ENCODE measurements at places on chromosomes 16 and 17. TPM values are rescaled to one million over a fixed set of nuclear protein-coding genes. Genes with fewer than 3 reads are reported as not detected.

DNA sequence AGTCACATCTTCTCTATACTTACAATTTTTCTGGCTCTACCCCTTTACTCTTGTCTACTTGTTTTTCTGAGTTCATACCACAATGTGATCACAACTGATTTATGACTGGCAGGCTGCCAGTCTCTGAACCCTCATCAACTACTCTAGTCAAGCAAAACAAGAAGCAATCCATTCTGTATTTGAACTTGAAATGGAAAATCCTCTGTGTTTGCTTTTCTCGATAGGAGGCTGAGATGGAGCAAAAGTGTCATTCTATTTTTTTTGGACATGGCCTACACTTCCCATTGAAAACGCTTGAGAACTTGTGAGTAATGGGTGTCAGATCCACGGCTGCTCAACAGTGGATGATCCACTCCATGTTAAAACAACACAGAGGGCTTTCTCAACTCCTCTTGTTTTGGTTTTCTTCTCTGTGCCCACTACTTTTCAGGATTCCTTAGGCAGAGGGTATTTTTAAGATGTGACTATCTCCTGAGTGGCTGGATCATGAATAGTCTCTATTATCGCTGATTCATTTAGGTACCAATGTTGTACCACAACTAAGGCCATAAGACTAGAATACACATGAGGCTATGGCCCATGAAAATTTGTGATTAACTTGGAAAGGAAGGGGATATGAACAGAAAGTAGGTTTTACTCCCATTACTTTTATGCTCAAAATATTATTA, 11.7 kb downstream of the TMEM100 start:
- DNase-seq: no peak

- no peak for DNase-seq
Observed at GRCh38 chr17:19768046-19768782, 20.1 kb upstream of the ALDH3A1 start.

DNA sequence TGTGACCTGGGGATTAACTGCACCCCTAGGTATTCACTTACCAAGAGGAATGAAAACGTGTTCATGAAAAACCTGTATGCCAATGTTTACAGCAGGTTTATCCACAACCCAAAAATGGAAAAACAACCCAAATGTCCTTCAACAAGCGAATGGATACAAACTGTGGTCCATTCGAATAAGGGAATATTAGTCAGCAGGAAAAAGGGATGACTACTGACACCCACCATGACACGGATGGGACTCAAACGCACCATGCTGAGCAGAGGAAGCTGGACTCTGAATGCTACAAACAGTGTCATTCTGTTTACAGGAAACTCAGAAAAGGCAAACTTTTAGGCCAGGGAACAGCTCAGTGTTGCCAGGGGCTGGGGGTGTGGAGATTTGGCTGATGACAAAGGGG, 4.9 kb downstream of the SLC38A10 start:
- DNase-seq: no peak

DNA sequence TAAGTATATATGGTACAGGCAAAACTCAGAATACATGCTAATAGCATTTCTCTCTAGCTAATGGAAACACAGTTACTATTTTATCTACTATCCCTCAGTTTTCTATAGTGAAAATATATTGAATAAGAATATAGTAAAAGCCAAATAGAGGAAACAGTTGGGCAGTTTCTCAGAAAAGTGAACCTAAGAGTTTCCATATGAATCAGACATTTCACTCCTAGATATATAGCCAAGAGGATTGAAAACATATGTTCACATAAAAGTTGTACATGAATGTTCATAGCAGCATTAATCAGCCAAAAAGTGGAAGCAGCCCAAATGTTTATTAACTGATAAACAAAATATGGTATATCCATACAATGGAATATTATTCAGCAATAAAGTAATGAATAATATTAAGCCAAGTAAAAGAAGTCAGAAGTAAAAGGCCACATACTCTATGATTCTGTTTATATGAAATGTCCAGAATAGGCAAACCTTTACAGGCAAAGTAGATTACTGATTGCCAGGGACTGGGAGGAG, 134.6 kb downstream of the CYB561 start:
- no peak for DNase-seq

- no peak for DNase-seq
Observed at GRCh38 chr16:78606545-78606944, 507.1 kb downstream of the WWOX start.

The HOXB1 gene
- not detected for total RNA-seq

- no peak for DNase-seq
Observed at GRCh38 chr17:73644145-73645049, at the start of gene SDK2. Gene SDK2, minus strand, starts transcription at chr17:73644445. Its CDS starts 357 bp downstream, at chr17:73644088.

GRCh38 chr16:83301971-83302370, 505.8 kb upstream of the HSBP1 start:
- DNase-seq: no peak

The DYNLRB2 gene
- not detected for total RNA-seq

DNA sequence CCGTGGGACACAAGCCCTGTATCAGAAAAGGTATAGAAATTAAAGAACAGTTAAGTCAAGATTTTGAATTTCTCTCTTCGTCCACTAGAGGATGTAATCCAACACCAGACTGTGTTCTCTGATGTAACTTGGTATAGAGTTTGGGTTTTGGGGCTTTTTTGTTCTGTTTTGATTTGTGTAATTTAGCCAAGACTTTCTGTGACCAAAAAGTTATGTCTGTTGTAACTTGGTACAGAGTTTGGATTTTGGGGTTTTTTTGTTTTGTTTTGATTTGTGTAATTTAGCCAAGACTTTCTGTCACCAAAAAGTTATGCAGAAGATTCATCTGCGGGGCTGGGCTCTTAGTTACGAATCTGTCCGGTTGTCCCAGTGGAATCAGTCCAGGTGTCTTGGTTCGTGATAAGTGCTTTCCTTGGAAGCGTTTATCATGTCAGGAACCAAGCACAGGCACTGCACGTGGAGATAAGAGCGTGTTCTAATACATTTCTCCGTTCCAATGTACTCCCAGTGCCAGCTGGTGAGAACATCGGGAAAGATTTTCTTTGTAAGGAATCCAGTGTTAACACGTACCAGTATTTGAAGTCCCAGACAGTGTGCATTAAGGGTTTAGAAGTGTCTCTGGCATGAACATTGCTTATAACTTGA, 44.1 kb upstream of the SEC14L1 start:
- no peak for DNase-seq

The SOST gene
- not detected for total RNA-seq

The TMEM92 gene
- not detected for total RNA-seq

- DNase-seq: no peak
Observed at GRCh38 chr17:68302666-68303065, 11.4 kb downstream of the ARSG start.

DNA sequence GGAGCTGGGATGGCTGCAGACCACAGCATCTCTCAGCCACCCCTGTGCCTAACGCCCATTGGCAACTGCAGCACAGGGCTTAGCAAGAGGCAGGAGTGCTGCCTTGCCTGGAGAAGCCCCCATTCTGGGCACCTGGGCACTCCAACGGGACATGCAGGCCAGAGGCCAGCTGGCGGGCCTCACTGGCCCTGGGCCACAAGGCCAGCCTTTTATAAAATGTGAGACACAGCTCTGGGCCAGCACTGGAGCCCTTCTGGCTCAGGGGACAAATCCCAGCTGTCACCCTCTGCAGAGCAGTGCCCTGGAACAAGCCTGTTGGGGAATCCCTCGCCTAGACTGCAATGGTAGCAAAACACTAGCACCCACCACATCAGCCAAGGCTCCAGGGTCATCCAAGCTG, 171.8 kb downstream of the WSCD1 start:
- DNase-seq: no peak

DNA sequence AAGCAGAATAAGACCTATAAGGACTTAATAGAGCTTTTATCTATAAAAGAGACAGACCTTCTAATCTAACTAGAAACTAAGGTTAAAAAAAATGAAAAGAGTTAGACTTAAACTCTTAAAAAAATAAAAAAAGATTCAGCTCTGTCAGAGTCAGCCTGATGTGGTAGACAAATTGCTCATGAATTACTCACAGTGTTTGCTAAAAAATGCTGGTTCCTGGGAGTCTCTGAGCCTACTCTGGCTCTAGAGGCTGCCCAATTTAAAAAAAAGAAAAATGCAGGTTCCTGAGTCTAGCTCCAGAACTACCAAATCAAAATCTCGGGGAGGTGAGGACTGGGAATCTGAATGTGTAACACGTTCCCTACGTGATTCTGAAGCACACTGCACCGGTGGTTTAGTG, 18.1 kb downstream of the SOST start:
- no peak for DNase-seq

DNA sequence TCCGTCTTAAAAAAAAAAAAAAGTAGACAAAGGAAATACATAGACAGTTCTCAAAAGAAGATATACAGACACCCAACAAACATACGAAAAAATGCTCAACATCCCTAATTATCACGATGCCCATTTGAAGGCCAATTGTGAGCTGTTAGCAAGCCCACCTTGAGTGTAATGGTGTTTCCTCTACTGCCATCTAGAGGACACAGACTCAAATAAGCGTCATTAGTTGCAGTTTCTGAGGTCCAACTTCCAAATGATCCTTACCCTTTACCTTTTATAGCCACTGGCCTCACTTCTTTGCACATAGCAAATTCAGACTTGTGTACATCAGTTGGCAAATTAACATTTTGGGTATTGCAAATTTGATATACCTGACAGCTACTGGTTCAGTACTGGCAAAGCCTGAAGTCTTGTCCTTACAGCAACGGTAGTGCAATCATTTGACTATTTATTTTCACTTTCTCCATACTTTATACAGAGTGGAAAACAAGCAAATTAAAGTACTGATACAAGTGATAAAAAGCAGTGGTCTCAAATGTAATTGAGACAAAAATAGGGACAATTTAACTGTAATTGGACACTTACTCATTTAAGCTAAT, 536.3 kb upstream of the EEF2KMT start:
- no peak for DNase-seq

DNA sequence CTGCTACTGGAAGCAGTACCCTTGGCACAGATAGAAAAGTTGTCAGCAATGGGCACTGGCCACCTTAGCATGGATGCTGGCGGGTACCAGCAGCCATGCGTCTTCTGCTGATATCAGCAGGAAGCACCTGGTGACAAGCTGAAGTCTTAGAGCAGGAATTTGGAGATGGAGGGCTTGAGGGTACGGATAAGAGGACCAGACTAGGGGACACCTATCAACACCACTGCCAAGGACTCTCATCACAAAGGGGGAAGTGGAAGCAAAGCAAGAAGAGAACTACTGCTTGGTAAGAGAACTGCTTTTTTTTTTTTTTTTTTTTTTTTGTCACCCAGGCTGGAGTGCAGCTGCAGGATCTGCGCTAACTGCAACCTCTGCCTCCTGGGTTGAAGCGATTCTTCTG, 35.4 kb upstream of the LYRM9 start:
- no peak for DNase-seq

The VAT1L gene
- not detected for total RNA-seq

DNA sequence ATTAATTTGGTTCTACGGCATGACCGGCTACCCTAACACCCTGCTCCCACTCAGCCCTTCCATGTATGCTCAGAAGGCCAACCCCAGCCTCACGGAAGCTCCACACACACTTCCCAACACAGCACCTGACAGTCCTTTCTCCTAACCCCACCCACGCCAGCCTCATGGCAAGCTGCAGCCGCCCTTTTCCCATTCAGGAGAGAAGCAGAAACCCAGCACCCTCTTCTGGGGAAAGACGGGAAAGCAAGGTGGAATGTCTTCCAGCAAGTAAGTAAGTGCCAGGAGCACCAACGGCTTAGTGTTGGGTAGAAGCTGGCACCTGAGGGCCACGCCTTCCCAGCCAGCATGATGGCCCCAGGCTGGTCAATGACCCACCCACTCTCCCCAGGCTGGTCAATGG, 32.1 kb downstream of the ABR start:
- DNase-seq: no peak

- DNase-seq: no peak
Observed at GRCh38 chr17:34269969-34270368, at the start of gene CCL7. Gene CCL7, plus strand, starts transcription at chr17:34270221. Its CDS starts 70 bp downstream, at chr17:34270291.
